ENCODE measurements at places on chromosomes 1 and 21. TPM values are rescaled to one million over a fixed set of nuclear protein-coding genes. Genes with fewer than 3 reads are reported as not detected.
A peak's percentile ranks its signal among the peaks of the same experiment; 100 is the strongest.

DNA sequence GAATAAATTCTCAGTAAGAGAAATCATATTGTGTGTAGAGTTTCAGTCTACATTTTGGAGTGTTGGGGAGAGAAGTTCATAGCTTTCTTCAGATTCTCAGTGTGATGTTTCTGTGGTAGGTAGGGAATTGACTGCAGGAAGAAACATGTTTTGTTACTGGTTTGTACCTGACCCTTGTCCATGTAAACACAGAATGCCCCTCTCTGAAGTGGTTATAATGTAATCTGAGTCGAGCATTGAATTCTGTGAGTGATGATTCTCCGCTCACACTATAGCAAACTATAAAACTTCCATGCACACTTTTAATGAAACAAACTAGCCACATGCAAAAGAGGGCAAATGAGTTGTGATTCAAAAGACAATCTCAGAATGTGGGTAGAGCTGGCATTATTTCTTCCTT is 433.2 kb downstream of the USP25 start:
- no peak for DNase-seq

DNA sequence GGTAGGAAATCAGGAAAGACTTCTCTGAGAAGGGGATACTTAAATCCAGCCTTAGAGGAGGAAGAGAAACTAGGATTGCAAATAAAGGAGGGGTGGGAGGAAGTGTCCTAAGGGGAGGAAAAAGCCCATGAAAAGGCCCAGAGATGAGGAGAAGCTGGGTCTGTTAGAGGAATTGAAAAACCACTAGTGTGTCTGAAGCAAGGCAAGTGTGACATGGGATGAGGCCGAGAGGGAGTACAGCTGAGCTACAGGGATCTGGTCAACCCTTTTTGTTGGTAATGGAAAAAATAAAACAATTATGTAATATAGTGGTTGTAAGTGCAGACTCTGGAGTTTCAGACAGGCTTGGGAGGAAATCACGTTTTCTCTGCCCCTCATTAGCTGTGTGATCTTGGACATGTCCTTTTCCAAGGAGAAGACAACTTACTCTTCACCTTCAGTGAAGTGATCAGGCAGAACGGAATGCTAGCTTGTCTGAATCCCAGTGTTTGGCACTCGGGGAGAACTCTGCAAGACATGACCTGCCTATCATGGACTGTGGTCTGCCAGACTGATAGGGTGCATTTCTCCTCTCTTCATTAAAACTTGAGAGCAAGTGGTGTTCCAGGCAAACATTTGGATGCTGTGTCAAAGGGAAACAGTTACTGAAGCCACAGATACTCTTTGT is 7.4 kb upstream of the S100A10 start:
- DNase-seq, result no peak

GRCh38 chr1:52659356-52659755 is 26.4 kb downstream of the SHISAL2A start:
- DNase-seq, result no peak

GRCh38 chr1:20552728-20553445 is 514 bp downstream of the FAM43B start:
- peak; percentile 28 for DNase-seq

- no peak for DNase-seq
Measured at GRCh38 chr21:45536301-45537081, 5.7 kb downstream of the SLC19A1 start.

GRCh38 chr1:182441719-182442118 is 8.2 kb upstream of the RGSL1 start:
- DNase-seq, result no peak

GRCh38 chr1:160363010-160363409 is 3.9 kb upstream of the NHLH1 start:
- no peak for DNase-seq

The ETV3L gene
- total RNA-seq, result not detected

The ALX3 gene
- total RNA-seq, result not detected

The CITED4 gene
- 10.9 TPM for total RNA-seq
